ENCODE measurements at places on chromosomes 11 and 22. TPM values are rescaled to one million over a fixed set of nuclear protein-coding genes. Genes with fewer than 3 reads are reported as not detected.

MUC5AC gene
- polyA plus RNA-seq = 0.29 TPM

SYT13 gene
- polyA plus RNA-seq = 3.6 TPM

DNA sequence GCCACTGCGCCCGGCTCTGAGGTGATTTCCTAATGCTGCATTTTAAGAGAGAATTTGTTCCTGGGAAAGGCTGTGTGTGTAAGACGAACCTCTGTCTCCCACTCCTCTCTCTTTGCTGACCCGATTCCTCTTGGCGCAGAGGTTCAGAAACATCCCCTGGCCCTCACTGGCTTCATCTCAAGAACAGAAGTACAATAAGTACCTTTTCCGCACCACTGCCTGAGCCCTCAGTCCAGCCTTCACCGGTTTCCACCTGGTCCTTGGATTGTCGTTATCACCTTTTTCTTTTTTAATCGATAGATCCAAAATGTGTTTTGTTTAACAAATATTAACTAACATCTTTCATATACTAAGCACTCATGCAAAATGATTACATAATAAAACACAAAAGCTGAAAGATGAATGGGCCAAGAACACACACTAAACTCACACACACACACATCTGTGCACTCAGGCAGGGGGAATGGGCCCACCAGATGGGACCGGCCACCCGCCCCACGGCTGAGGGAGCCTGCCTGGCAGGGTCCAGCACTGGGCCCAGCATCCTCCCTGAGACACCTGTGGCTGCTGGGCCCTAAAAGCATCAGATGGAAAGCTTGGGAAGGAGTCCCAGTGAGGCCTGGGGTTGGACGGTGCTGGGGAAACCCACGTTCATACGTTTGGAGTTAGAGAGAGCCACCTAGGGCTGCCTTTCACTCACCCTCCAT is 50.4 kb upstream of the A4GALT start:
- DNase-seq = no peak

CARD18 gene
- polyA plus RNA-seq = not detected

PNPLA5 gene
- polyA plus RNA-seq = not detected

F2 gene
- polyA plus RNA-seq = not detected

CRYBB2 gene
- 0.64 TPM for polyA plus RNA-seq

- DNase-seq = no peak
Observed at GRCh38 chr11:36164506-36165250, 124.5 kb downstream of the COMMD9 start.

- peak; percentile 93 for DNase-seq
Observed at GRCh38 chr22:40177738-40178416, at the start of gene TNRC6B. Gene TNRC6B, plus strand, starts transcription at chr22:40177925. Its CDS starts 211 bp downstream, at chr22:40178136.

GRCh38 chr22:38699784-38700183 is 959 bp downstream of the JOSD1 start:
- peak; percentile 30 for DNase-seq

P2RX3 gene
- polyA plus RNA-seq = 0.16 TPM

DNA sequence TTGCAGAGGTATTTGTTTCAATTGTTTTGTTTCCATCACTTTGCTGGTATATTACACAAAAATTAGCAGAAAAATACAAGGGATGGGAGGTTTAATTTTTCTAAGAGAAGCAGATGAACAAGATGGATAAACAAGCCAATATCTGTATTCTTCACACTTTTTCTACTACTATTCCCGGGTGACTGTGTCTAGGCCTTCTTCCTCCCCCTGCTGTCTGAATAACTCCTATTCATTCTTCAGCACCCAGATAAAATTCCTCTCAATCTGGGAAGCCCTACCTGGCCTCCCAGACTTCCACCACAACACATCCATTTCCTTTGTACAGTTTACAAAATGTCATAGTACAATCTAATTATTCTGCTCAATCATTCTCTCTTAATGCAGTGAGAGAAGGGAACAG is 666.6 kb upstream of the TENM4 start:
- no peak for DNase-seq

C11orf98 gene
- 46.6 TPM for polyA plus RNA-seq

DNA sequence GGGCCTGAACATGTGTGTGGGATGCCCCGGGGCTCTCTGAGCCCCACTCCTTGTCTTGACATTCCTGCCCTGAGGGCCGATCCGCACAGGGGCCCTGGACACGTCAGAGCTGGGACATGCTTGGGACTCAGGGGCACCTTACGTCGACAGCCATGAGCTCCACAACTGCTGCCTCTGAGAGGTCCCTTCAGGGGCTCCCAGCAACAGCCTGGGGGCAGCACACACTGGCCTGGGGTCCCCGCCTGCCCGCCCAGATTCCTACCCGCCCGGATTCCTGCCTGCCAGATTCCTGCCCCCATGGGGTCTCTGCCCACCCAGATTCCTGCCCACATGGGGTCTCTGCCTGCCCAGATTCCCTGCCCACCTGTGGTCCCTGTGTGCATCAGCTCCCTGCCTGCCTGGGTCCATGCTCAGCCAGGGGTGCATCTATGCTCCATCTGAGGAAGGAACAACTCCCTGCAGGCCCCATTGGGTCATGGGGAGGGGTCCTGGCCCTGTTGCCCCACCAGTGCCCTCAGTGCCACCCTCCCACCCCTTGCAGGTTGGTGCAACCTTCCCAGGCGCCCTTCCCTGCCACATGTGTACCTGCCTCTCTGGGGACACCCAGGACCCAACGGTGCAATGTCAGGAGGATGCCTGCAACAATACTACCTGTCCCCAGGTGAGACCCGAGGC is 35.7 kb downstream of the MUC5B start:
- DNase-seq = no peak

CAPN5 gene
- polyA plus RNA-seq = 21.0 TPM

DNA sequence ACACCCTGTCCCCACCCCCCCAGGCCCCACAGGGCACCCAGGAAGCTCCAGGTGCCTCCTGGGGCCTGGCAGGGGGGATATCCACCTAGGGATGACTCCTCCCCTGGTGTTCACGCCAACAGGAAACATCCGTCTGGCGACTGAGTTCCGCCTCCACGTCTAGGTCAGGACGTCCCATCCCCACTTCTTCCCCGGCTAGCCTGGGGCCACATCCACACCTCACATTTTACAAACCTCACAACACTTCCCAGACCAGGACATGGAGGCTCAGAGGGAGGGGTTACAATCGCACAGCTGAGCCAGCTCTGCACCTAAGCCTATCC is 21.0 kb downstream of the MAFF start:
- no peak for DNase-seq

OR51I2 gene
- not detected for polyA plus RNA-seq

DNA sequence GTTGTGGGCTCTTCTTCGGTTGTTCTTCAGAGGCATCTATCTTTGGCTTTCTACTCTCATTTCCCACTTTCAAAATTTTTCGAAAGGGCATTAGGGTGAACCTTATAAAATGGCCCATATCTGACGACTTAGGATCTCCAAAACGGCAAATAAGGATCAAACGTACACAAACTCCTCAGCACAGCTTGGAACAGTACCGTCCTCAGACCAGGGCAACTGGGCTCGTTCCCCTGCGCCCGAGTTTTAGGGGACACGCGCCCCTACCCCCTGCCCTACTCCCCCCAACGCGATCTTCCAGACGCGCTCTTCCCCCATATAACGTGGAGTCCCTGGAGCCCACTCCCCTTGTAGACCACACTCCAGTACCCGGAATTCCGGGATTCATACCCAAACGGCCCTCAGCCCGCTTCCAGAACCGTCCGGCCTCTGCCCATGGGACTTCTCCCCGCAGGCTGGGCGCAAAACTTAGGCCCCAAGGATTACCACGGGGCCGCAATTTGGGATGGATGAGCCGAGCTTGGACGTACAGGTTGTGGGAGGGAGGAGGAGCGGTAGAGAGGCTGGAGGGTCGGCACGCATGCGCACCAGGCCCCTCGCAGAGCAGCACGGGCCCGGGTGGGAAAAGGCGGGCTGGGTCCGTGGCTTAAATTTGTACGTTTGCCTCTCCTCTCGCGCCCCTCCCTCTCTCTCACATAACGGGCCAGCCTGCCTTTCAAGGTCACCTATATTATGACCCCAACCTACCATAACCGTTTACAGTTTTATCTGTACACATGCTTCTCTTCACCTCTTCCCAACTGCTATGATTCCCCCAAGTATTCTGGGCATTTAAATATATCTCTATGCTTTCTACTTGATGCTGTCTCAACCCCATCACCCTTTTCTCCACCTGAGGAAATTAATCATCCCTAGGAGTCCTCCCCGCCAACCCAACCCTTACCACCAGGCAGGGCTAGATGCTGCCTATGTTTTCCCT is 3.4 kb downstream of the CCDC89 start:
- peak; percentile 74 for DNase-seq

LRFN4 gene
- polyA plus RNA-seq = 6.4 TPM

MYO7A gene
- polyA plus RNA-seq = 5.2 TPM

DNA sequence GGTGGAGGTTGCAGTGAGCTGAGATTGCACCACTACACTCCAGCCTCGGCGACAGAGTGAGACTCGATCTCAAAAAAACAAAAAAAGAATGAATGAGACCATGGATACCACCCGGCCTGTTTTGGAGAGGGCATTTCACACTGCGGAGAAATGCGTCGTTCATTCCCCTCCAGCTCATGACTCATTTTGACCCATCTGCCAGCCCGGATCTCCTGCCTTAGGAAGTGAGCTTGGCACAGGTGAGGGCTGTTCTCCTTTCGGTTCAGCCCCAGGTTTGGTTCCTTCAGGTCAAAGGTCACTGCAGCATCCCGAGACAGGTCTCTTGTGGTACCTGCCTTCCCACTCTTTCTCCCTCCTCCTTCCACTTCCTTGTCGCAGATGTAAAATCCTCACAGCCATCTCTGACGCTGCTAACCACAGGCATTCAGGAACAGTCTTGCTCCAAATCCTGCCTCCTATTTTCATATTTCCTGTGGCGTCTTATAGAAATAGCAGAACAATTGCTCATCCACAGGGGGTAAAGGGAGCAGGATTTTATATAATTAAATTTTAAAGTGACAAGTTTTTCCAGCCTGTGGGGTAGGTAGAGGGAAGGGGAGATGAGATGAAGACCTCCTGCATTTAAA is 517.9 kb downstream of the NTM start:
- no peak for DNase-seq

OR51L1 gene
- polyA plus RNA-seq = 0.04 TPM

DNA sequence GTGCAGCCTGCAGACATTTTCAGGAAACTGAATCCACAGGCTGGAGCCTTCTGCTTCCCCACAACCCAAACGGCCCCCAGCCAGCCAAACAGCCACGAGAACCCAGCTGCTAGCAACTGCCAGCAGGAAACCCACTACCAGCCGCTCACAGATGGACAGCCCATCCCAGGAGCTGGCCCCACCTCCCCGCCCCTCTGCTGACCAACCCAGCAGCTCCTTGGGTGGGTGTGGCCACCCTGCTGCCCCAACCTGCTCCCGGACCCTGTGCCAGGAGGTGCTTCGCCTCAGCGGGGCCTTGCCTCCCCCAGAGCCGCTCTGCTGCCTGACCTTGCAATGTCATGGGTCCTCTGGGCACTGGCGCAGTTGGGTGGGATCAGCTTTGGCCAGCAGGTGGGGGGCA is 8.2 kb upstream of the CCDC188 start:
- DNase-seq = no peak

- no peak for DNase-seq
Observed at GRCh38 chr11:37503411-37504059, 905.5 kb upstream of the RAG2 start.

DNA sequence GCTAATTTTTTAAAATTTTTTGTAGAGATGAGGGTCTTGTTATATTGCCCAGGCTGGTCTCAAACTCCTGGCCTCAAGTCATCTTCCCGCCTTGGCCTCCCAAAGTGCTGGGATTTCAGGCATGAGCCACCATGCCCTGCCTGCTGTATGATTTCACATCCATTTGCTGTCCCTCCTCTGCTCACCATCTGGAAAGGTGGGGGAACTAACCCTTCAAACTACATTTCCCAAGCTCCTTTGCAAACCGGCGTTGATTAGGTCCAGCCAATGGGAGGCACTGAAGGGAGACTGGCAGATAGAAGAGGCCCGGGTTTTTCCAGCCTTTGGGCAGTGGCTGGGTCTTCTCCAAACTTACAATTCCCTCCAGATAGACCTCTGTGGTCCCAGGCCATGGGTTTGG is 19.3 kb downstream of the RFPL1 start:
- no peak for DNase-seq

CASP5 gene
- polyA plus RNA-seq = 0.26 TPM

GRCh38 chr22:49237703-49238102 is 590.0 kb downstream of the BRD1 start:
- DNase-seq = no peak

DNA sequence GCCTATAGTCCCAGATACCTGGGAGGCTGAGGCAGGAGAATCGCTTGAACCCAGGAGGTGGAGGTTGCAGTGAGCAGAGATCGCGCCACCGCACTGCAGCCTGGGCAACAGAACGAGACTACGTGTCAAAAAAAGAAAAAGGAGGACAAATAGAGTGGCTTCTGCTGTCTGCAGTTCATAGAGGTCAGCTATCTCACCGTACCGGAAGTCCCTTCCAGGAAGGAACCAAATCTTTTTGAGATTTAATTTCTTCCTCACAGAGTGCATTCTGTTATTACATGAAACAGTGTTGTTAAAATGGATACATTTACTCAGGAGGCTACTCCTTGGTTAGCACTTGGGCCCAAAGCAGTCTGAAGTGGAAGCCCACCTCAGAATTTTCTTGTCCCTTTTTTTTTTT is 33.4 kb downstream of the FAM118A start:
- no peak for DNase-seq

MRGPRF gene
- polyA plus RNA-seq = 3.1 TPM

CYP2D6 gene
- 3.1 TPM for polyA plus RNA-seq

GRCh38 chr11:77698896-77699295 is 61.3 kb upstream of the CLNS1A start:
- DNase-seq = no peak

- no peak for DNase-seq
Observed at GRCh38 chr11:11420899-11421285, 67.8 kb upstream of the CSNK2A3 start.

DNA sequence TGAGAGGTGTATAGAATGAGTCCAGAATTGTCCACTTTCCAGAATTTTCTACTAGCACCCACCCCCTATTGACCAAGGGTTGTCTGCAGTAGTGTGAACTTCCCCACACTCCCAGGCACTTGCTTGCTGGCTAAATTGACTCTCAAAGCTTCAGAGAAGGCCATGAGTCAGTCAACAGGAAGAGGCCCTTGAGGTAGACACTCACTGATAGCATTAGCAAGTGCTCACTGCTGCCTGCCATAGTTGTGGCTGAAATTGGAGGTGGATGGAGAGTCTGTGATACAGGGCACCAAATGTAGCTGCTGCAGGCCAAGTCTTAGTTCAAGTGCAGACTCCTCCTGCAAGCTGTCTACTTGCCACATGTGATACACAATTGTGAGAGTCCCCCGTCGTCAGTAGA is 156.8 kb downstream of the SPON1 start:
- DNase-seq = no peak

CRYBA4 gene
- polyA plus RNA-seq = 0.45 TPM

OOSP4B gene
- polyA plus RNA-seq = not detected

- no peak for DNase-seq
Observed at GRCh38 chr11:62512961-62513360, 33.6 kb downstream of the AHNAK start.

GRCh38 chr11:124315052-124315451 is 1.3 kb upstream of the OR8D1 start:
- DNase-seq = no peak

GRCh38 chr11:108787105-108787504 is 122.2 kb downstream of the DDX10 start:
- DNase-seq = no peak

GRCh38 chr22:27839057-27839660 is 37.6 kb upstream of the MN1 start:
- no peak for DNase-seq

GRCh38 chr11:115941044-115941443 is 436.8 kb upstream of the CADM1 start:
- DNase-seq = no peak

GRCh38 chr22:32574411-32574810 is 99.8 kb downstream of the FBXO7 start:
- DNase-seq = no peak

- no peak for DNase-seq
Observed at GRCh38 chr11:92540096-92540495, 315.5 kb downstream of the FAT3 start.

GRCh38 chr11:132944569-132944944 is 587.7 kb downstream of the OPCML start:
- no peak for DNase-seq
